Stimulated activated CD8-positive, alpha-beta memory T cell treated with anti-CD3 and anti-CD28 coated beads, Interleukin-15, amount 100 ng/mL, for 48 hours (primary cell): ENCODE measurements at places on chromosomes 5 and 9.

- DNase-seq: no peak
These were observed 384.5 kb upstream of the CDH6 start for GRCh38 chr5:30808996-30809395.

DNA sequence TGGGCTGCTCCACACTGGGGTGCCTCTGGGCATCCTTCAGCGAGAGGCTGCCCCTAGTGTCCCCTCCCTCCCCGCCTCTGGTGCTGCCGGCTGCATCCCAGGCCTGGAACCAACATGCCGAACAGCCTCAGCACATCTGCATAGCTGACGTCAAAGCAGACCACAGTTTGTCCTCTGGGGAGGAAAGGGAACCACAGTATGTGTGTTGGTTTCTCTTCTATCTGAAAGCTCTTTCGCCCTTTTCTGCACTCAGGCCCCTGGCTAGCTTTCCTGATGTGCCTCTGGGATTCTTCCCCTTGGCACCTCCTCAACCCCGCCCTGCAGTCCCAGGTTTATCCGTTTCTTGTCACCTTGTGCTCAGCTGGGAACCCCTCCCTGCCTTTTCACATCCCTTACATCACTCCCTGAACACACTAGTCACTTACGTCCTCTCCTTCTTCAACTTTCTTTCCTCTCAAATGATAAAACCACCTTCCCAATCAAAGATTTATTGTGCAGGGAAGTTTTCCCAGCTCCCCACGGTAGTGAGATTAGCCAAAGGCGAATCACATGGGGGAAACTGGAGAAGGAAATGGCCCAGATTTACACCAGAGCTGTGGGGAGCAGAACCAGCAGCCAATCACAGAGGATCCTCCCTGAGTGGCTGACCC lies 35.5 kb upstream of the B4GALT1 start:
- peak; percentile 47 for DNase-seq

DNA sequence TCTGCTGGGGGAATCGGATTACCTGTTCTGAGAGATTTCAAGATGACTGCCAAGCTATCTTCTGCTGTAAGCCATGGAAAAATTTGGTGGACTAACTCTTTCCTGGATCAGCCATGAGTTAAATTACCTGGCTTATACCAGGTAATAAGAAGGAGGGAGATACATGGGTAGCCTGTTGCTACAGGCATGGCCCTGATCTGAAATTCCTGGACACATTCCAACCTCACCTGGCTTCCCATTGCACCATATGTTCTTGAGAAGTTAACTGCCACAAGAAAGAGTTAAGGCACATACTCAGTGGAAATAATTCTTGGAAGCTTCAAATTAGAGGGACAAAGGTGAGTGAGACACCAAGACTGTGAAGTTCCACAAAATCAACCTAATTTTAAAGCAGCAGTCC lies 371.3 kb downstream of the ACTL7B start:
- DNase-seq: no peak

DNA sequence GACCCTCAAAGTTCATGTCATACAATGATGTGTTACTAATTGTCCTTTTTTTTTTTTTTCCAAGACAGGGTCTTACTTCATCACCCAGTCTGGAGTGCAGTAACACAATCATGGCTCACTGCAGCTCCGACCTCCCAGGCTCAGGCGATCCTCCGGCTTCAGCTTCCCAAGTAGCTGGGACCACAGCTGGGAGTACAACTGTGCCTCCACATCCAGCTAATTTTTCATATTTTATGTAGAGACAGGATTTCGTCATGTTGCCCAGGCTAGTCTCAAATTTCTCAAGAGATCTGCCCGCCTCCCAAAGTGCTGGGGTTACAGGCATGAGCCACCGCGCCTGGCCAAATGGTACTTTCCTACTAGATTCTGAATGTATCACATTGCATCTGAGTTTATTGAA lies 49.4 kb upstream of the EBF1 start:
- no peak for DNase-seq

GRCh38 chr9:117286245-117286644 lies 128.6 kb downstream of the ASTN2 start:
- DNase-seq: no peak

DNA sequence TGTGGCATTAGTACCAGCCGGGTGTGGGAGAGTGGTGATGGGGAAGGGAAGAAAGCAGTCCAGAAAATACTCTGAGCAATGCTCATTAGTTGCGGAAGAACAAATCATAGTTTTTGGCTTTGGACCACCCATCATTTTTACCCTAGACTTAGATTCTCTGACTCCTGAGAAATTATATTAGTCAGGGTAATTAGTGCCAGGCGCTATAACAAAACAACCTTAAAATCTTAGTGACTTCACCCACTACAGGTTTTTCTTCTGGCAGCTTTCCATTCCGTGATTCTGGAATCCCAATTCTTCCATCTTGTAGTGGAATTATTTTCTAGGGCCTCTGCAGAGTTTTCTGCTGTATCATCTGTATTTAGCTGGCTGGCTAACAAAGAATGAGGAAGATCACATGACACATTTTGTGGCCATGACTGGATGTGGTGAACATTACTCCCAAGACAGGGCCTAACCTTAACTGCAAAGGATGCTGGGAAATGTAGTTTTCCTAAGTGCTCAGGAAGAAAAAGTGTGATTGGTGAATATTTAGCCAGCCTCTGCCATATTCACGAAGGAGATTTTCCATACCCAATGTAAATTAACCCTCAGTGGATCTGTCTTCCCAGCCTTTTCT lies 373.0 kb upstream of the MEF2C start:
- no peak for DNase-seq

DNA sequence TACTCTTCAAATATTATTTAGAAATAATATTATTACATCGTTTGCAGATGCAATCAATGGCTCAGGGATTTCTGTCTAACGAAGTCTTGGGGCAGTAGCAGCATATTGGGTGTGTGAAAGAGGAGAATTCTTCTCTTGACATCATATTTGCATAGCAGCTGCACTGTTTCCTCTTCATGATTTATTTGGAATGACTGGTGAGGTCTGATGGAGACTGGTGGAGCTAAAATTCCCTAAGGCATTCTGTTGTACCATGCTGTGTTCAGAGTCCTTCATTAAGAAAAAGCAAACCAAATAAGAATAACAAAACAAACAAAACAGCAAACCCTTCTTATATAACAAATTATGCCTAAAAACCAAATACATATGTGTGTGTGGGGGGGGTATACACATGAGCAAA lies 177.6 kb downstream of the DIRAS2 start:
- no peak for DNase-seq

- no peak for DNase-seq
These were observed 43.3 kb downstream of the RAI14 start for GRCh38 chr5:34699155-34700077.

GRCh38 chr5:154356020-154356655 lies 89.7 kb upstream of the SAP30L start:
- no peak for DNase-seq

- no peak for DNase-seq
These were observed 560.6 kb downstream of the PRR16 start for GRCh38 chr5:121024416-121025311.

DNA sequence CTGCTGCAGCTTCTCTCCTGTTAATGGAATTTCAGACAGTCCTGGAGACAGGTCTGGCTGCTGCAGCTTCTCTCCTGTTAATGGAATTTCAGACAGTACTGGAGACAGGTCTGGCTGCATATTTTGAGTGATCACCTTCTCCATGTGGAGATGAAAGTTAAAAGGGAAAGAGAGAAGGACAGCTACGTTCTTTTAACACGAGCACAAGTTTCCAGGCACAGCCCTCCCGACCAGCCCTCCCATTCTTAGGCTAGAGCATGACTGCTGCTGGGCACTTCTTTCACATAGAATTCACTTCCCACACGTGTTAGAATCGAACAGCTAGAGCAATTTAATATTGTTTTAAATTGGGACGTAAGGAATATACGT lies 133.3 kb upstream of the DMRT1 start:
- no peak for DNase-seq

DNA sequence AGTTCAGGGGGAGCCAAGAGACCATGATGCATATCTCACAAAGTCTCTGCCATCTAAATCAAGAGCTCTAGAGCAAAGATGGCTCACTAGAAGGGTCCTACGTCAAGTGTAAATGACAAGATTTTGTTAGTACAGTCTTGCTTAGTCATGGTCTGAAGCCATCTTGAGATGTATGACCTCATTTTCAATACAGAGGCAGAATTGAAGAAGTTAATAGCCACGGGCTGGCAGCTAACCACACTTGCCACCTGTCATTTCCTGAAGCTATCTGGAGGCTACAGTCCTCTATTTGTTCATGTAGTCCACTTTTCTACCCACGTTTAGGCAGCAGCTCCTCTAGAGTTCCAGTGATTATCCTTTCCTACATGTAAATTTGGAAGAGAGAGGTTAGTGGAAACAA lies 231.7 kb upstream of the CDH12 start:
- DNase-seq: no peak

GRCh38 chr5:138109463-138110265 lies 25.8 kb downstream of the WNT8A start:
- DNase-seq: no peak

DNA sequence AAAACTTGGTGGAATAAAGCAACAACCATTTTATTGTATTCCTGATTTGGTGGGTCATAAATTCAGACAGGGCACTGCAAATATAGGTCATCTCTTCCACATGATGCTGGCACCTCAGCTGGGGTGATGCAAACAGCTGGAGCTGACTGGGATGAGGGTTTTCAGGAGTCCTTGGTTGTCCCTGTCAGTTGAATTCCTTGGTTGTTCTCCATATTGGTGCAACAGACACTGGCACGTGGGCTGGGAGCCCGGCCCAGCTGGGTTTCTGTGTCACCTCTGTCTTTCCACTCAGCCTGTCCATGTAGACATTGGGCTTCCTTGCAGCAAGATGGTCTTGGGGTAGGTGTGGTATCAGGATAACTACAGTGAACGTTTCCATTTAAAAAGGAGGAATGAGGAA lies 518.0 kb upstream of the MEF2C start:
- DNase-seq: no peak

DNA sequence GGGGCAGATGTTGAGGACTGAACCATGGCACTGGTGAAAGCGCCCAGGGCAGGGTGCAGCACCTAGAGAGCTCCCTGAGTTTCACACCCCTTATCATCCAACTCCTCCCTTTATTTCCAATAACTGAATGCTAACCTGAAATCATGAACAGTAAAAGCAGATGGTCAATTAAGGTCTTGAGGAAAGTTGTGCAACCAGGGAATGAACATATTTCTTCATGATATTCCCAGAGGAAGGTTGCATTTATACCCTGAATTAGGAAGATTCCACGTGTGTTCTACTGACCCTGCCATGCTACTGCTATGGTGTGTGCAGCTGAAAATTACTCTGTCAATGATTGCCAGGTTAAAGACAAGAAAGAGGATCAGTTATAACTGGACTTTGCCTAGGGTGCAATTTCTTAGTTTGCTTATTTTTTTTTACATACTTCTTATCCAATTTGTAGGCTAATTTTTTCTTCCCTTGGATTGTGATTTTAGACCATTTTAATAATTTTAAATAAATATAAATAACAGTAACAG lies 319.8 kb downstream of the SEMA5A start:
- DNase-seq: no peak

GRCh38 chr5:180040287-180041214 lies 31.0 kb downstream of the RNF130 start:
- no peak for DNase-seq

DNA sequence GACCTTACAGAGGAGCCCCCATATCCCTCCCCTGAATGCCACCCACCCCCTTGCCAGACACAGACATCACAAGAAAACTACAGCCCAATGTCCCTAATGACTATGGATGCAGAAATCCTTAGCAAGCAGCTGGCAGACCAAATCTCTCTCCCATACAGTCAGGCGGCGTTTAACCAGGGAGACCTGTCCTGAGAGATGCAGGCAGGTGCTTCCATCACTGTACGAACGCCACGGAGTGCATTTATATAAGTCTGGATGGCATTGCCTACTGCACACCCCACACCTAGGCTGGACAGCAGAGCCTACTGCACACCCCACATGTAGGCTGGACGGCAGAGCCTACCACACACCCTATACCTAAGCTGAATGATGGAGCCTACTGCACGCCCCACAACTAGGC lies 34.4 kb upstream of the SARDH start:
- no peak for DNase-seq

DNA sequence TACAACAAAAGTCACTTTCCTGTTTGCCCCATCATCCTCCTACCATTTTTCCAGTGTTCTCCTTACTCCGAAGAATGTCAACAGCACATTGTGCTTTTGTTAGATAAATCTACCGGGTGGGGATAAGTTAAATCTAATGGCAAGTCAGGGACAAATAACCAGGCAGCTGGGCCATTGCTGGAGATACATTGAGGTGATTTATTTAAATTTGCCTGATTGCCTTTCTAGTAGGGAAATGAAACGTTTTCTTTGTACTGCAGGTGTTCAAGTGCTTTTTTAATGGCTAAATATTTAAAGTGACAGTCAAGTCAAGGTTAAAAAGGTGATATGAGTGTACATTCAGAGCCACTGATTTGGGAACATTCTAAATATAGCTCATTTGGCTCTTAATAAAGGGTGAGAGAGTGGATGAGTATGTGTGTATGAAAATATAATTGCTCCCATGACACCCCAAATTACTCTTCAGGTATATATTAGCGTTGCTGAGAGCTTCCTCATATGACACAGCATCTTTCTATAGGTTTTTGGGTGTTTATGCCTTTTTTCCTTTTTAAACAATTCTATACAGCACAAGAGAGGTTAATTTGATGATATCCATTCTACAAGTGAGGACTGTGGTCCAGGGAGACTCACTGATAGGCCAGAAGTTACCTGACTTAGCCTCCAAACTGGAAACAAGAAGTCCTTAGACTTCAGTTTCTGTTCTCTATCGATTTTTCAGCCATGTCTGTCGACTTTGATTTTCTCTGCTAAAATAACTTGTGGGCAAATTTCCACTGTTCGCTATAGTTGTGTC lies 51.9 kb downstream of the DMRT2 start:
- no peak for DNase-seq

DNA sequence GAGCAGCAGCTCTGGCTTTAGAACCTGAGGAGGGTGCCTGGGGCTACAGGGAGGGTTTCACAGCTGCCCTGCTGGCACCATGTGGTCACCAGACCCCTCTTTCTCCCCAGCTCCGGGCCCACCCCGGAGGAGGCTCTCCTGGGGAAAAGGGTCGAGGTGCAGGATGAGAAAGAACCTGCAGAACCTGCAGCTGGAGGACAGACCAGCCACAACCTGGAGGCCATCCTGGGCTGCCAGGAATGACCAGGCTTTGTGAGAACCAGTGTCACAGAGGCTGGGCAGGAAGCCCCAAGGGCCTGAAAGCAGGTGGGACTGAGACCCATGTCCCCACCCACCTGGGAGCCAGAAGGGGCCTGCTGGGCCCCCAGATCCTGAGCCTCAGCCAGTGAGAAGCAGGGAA lies 23.0 kb downstream of the SEMA4D start:
- no peak for DNase-seq

DNA sequence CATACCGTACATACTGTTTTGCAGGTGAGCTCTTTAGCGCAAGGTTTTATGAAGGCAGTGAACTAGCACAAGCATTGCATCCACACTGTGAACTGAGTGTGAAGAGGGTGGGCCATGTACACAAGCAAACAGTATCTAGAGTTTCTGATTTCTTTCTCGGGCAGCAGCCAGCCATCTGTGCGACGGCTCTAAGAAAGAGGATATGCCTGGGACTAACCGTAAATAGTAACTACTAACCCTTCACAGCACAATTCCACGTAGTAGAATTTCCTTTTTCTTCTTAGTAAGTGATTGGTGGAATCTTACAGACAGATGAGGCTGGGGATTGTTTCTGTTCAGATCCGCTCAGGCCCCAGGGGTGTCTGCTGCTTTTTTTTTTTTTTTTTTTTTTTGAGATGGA lies 89.0 kb downstream of the DRD1 start:
- DNase-seq: no peak

GRCh38 chr9:33022755-33023154 lies 2.3 kb upstream of the DNAJA1 start:
- no peak for DNase-seq

GRCh38 chr9:4366591-4367330 lies 66.9 kb upstream of the GLIS3 start:
- no peak for DNase-seq
